HFFc6 (cell line): ENCODE measurements at places on chromosomes 5 and 9.

- no peaks in the 10 kb centered on the region for H3K36me3 ChIP-seq
- no peaks in the 10 kb centered on the region for H3K27me3 ChIP-seq
- no peaks in the 10 kb centered on the region for H3K4me1 ChIP-seq
- DNase-seq = no peak
- H3K27ac ChIP-seq = no peak overlapping the region
These were observed 72.1 kb upstream of the ATP10B start for GRCh38 chr5:160923936-160924710.

GRCh38 chr5:11251247-11251646 is 490.2 kb upstream of the DAP start:
- no peaks in the 10 kb centered on the region for H3K36me3 ChIP-seq
- H3K4me1 ChIP-seq = no peaks in the 10 kb centered on the region
- H3K27me3 ChIP-seq = peaks cover 4% of the 10 kb centered on the region
- no peak overlapping the region for H3K4me3 ChIP-seq
- no peak for DNase-seq

DNA sequence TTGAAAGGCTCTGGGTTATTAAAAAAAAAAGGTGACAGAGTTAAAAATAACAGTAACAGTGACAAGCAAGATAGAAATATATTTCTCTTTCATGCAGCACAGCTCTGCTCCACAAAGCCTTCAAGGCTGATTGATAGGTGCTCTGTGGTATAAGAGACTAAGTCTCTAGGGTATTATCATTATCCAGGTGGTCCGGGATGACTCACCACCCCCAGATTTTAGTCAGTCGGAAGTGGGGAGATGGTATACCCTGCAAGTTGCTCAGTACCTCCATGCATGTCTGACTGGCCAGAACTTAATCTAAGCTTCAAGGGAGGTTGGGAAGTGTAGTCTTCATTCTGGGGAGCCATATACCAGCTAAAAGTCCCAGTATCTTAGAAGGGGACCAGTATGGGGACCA is 76.1 kb downstream of the SLC1A3 start:
- DNase-seq = no peak
- H3K27me3 ChIP-seq = peaks cover 12% of the 10 kb centered on the region
- H3K27ac ChIP-seq = no peak overlapping the region
- no peaks in the 10 kb centered on the region for H3K36me3 ChIP-seq
- H3K4me3 ChIP-seq = no peak overlapping the region

GRCh38 chr9:6925836-6926235 is 168.1 kb downstream of the KDM4C start:
- H3K4me3 ChIP-seq = no peak overlapping the region
- no peaks in the 10 kb centered on the region; the same call in 1 of the 2 replicates for H3K27me3 ChIP-seq
- no peak overlapping the region for H3K27ac ChIP-seq

- no peak for DNase-seq
- no peak overlapping the region for H3K4me3 ChIP-seq
- H3K27me3 ChIP-seq = no peaks in the 10 kb centered on the region; the same call in 1 of the 2 replicates
These were observed 32.3 kb downstream of the ERGIC1 start for GRCh38 chr5:172866378-172866777.

- H3K4me3 ChIP-seq = no peak overlapping the region
- no peaks in the 10 kb centered on the region for H3K4me1 ChIP-seq
- H3K27me3 ChIP-seq = peaks cover 3% of the 10 kb centered on the region
These were observed 80.4 kb downstream of the DIRAS2 start for GRCh38 chr9:90562229-90562628.

- H3K27ac ChIP-seq = no peak overlapping the region; the same call in 1 of the 2 replicates
- H3K27me3 ChIP-seq = no peaks in the 10 kb centered on the region
- H3K36me3 ChIP-seq = no peaks in the 10 kb centered on the region
- H3K4me1 ChIP-seq = peaks cover 21% of the 10 kb centered on the region
- peak; percentile 62 for DNase-seq
These were observed 324.6 kb downstream of the MLLT3 start for GRCh38 chr9:20297646-20298084.

DNA sequence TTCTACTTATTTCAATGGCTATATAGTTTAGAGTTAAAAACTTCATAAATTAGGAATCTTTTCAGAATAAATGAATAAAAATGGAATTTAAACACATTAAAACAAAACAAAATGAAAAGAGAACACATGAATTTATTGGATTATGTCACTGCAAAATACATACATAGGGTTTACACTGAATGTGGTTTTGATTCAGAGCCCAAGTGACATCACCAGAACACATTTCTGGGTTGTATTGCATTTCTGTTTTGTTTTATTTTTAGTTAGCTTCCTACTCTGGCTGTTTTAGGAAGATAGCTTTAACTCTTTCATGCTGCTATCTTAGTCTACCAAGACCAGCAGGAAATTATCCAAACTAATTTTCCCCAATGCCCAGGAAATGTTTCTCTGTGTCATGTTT is 1935.0 kb downstream of the EFNA5 start:
- H3K27me3 ChIP-seq = no peaks in the 10 kb centered on the region
- no peaks in the 10 kb centered on the region for H3K4me1 ChIP-seq
- no peak for DNase-seq
- no peak overlapping the region for H3K27ac ChIP-seq

DNA sequence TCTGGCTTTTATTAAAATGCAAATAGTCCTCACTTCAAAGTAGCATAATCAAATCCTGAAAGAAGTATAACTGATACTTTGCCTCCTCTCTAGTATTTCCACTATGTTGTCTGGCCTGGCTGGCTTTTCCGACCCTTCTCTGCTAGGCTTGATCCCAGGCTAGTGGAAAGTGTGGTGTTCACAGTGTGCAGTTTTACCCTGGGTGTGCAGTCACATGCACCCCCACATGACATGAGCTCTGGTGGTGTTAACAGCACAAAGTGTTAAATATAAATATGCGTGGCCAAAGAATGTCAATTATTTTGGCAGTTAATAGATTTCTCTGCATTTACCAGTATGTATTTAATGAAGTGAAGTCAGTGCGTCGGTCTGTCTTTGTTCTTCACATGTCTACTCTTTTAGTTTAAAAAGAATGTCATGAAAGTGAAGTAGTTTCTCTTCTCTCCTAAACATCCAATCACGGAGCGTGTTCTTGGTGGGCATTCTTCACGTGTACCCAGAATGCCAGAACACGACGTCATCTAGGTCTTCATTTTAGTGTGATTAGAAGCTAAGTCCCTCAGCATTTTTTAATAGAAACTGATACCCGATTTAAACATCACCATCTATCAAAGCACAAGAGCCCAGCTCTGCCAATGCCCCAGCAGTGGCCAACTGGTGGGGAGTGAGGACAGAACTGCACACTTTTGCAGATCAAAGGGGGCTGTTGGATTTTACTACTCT is 286.4 kb downstream of the FANCC start:
- peak overlapping the region; percentile 16 for H3K27ac ChIP-seq
- DNase-seq = no peak
- no peaks in the 10 kb centered on the region; the same call in none of the 2 replicates for H3K27me3 ChIP-seq
- peaks cover 38% of the 10 kb centered on the region for H3K36me3 ChIP-seq

GRCh38 chr9:34547960-34548611 is 25.3 kb upstream of the ENHO start:
- peaks cover 31% of the 10 kb centered on the region for H3K27me3 ChIP-seq
- H3K36me3 ChIP-seq = no peaks in the 10 kb centered on the region
- peak; percentile 59 for DNase-seq

- H3K4me1 ChIP-seq = no peaks in the 10 kb centered on the region
- H3K27me3 ChIP-seq = no peaks in the 10 kb centered on the region; the same call in none of the 2 replicates
- H3K4me3 ChIP-seq = no peak overlapping the region
- no peak for DNase-seq
- no peaks in the 10 kb centered on the region for H3K36me3 ChIP-seq
These were observed 64.1 kb downstream of the SEMA6A start for GRCh38 chr5:116510517-116510916.

DNA sequence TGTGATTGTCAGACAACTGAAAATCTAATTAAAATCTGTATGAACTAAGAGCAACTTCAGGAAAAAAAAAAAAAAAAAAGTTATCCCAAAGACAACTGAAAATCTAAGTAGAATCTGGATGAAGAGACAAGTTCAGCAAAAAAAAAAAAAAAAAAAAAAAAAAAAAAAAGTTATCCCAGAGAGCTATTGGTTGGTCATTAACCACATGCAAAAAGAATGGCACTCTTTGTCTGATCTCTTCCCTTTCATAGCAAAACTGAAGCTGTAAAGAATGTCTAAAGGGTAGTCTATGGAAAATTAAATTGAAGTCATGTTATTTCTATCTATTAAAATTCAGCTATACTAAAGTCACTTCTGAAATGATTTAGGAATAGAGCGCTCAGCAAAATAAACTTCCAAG is 32.9 kb downstream of the STRBP start:
- no peak overlapping the region for H3K27ac ChIP-seq
- H3K27me3 ChIP-seq = peaks cover 3% of the 10 kb centered on the region; the same call in 1 of the 2 replicates
- no peak for DNase-seq
- H3K36me3 ChIP-seq = no peaks in the 10 kb centered on the region
- H3K4me3 ChIP-seq = no peak overlapping the region
